Right cardiac atrium (tissue), 5 donors: ENCODE measurements at places on chromosomes 13 and 19. TPM values are rescaled to one million over a fixed set of nuclear protein-coding genes. Genes with fewer than 3 reads are reported as not detected.

- peak; percentile 51 for DNase-seq
Measured at GRCh38 chr19:48308631-48309586, 16.4 kb upstream of the EMP3 start.

DNA sequence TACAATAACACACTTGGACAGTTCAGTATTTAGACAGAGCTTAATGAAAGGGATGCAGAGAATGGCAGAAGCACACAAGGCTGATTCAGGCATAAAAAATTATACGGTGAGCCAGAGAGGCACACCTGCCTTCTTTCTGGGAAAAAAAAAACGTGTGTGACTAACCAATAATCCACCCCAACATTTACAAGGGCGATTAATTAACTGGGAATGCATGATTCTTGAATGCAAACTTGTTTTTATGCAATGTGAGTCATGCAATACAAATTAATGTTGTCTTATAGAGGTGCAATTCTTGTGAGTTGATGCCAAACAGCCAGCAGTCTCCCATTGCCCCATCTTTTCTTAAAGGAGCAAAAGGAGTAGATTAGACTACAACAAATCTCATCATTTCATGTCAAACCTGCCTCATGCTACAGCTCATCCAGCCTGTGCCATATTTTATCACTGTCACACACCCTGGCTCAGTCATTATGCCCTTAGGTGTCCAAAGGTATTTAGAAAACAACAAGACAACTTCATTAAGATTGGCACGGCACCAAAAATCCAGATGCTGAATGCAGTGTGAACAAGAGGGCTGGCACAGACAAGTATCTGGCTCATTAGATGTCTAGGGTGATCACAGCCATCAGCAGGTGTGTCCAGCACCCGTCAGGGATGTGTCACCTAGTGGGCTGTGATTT lies 721.1 kb downstream of the EFNB2 start:
- no peak for DNase-seq

- DNase-seq = peak; percentile 88
Measured at GRCh38 chr19:13022859-13023636, 27.8 kb downstream of the NFIX start.

THAP8 gene
- polyA plus RNA-seq = 6.6 TPM

OR7C1 gene
- polyA plus RNA-seq = 0.05 TPM
